ENCODE measurements at places on chromosomes 2 and 18.

DNA sequence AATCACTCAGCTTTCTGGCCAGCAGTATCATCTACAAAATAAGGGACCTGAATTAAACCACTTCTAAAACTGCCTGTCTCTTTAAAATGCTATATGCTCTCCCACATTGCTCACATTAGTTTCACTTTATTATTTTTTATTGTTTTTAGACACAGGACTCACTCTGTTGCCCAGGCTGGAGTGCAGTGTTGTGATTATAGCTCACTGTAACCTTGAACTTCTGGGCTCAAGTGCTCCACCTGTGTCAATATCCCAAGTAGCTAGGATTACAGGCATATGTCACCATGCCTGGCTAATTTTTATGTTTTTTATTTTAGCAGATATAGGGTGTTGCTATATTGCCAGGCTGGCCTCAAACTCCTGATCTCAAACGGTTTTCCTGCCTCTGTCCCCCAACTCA lies 591.3 kb upstream of the ZNF804A start:
- DNase-seq = no peak

DNA sequence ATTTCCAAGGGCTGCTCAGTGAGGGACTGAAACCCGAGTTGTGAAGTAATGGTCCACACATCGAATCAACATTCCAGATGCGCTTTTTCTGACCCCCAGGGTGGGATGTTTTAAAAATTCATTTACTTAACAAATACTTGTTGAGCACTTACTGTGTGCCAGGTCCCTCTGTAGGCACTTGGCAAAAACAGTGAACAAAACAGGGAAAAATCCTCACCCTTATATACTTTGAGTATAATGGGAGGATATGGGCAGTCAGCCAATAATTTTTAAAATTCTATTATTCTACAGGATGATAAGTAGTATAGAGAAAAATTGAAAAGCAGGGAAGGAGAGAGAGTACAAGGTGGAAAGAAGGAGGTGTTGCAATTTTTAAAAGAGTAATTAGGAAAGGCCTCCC lies 31.3 kb upstream of the AFTPH start:
- DNase-seq = no peak

GRCh38 chr2:234401426-234401825 lies 95.5 kb downstream of the ARL4C start:
- DNase-seq = no peak

- no peak for DNase-seq
Measured at GRCh38 chr2:234195516-234195915, 145.0 kb downstream of the SPP2 start.

GRCh38 chr2:75722687-75723086 lies 12.0 kb upstream of the GCFC2 start:
- no peak for DNase-seq

- no peak for DNase-seq
Measured at GRCh38 chr2:96618596-96619283, 19.4 kb downstream of the KANSL3 start.

- no peak for DNase-seq
Measured at GRCh38 chr18:70260683-70261082, 28.2 kb upstream of the SOCS6 start.

All from coronary artery (tissue), 2 donors.